Cardiac muscle cell (in vitro differentiated cells and primary cell): ENCODE measurements at places on chromosomes 4 and X. TPM values are rescaled to one million over a fixed set of nuclear protein-coding genes. Genes with fewer than 3 reads are reported as not detected.

DNA sequence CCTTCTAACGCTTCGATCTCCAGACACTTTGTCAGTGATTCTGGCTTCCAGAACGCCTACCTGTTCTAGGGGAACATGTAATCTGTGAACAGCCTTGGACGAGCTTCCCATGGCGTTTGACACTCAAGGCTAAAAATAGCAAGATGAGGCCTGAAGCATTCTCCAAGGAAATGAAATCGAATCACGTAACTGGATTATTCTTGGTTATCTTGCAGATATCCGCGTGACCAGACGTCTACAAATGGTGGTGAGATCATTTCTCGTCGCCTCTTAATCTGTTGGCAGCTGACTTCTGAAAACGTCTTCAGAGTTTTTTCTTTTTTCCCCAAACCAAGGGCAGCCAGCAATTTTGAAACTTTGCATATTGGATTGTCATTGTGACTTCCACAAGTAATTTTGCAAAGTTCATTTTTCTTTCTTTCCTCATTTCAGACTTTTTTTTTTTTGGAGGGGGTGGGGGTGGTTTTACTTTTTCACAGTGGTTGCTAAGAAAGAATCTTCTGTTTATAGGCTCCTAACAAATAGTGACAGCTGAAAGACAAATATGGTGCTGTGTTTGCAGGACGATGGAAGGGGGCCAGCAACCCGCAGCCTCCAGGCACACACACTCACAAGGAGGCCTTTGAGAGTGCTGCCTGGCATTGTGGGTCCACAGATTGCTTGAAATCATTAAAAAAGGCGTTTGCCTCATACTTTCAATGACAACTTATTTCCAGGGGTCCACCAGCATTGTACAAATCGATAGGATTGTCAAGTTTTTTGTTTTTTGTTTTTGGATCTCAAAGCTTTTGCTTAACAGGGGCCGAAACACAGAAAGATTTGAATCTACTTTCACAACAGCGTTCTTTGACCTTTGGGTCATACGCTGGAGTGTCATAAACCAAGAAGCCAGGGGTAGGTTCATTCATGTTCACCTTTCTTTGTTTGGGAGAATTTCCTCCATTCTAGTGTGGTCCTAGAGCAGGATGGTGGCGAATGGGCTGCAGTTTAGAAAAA is 32.4 kb upstream of the PDLIM3 start:
- peak; percentile 95 for DNase-seq
- no peaks in the 10 kb centered on the region for H3K36me3 ChIP-seq
- no peaks in the 10 kb centered on the region for H3K27me3 ChIP-seq
- peak overlapping the region; percentile 87 for H3K27ac ChIP-seq
- no peak overlapping the region for H3K4me3 ChIP-seq

The PAGE5 gene
- total RNA-seq: not detected in 2 replicates

DNA sequence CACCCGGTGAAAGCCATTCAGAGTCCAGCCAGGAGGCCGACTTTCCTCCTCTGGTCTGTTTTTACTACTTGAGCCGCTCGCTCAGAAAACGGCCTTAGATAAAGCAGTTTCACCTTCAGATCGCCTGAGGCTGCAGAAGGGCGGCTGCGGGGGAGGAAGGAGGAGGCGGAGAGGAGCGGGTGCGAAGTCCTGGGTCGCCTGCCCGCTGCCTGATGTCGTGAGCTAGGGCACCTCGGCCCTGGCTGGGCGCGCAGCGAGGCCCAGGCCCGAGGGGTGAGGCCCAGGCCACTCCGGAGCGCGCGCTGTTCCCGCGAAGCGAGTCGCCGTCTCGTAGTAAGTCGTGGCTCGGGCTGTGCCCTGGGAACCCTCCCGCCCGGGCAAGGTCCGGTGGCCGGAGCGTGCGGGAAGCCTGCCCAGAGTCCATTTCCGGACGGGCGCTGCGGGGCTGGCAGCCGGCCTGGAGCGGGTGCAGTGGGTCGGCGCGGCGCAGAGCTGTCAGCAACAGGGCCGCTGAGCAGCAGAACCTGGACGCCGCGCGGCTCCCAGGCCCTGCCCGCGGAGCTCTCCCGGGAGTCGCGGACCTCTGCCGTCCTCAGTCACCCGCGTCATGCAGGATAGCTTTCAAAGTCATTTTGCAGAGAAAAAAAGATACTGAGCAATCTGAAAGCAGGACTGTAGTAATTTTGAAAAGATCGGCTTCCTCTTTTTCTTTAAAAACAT is 18.6 kb downstream of the TRIM2 start:
- peak; percentile 53 for DNase-seq
- peaks cover 19% of the 10 kb centered on the region for H3K4me1 ChIP-seq
- peak overlapping the region; percentile 49 for H3K4me3 ChIP-seq
- H3K27ac ChIP-seq: peak overlapping the region; percentile 97
- H3K27me3 ChIP-seq: no peaks in the 10 kb centered on the region

- H3K4me1 ChIP-seq: no peaks in the 10 kb centered on the region
- DNase-seq: no peak
- H3K36me3 ChIP-seq: no peaks in the 10 kb centered on the region
Measured at GRCh38 chr4:159682996-159683395, 580.1 kb downstream of the RAPGEF2 start.

The COL4A6 gene
- 72.1 and 95.2 TPM in 2 replicates for total RNA-seq

The CT45A8 gene
- total RNA-seq: not detected in 2 replicates

The DMD gene
- 41.3 and 90.7 TPM in 2 replicates for total RNA-seq

The MECP2 gene
- total RNA-seq: 57.2 and 64.5 TPM in 2 replicates

The SASH3 gene
- total RNA-seq: not detected in 2 replicates

The SGMS2 gene
- 1.9 and 3.3 TPM in 2 replicates for total RNA-seq
